ENCODE measurements at places on chromosomes 13 and 19.

DNA sequence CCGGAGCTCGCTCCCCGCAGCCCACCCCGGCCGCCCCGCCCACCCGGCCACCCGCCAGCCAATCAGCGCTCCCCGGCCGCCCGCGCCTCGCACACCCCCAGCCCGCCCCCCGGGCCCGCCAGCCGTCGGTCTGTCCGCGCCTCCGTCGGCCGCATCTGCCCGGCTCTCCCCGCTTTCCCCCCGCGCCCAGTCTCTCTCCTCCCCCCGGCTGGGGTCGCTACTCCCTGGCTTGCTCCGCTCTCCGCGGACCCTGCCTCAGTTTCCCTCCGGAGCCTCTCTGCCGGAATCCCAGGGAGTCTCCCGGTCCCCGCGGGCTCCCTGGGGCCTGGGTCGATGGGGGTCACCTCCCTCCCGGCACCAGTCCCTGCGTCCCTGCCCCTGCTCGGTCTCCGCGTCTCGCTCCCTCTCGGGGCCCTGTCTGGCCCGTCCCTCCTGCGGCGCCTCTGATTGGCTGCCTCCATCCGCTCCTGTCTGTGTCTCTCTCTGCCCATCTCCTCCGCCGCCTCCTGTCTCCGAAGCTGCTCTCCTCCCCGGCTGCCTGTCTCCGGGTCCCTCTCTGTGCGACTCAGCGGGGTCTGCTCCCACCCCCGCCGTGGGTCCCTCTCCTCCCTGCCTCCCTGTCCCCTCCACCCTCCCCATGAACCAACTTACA, 484 bp downstream of the IL11 start:
- DNase-seq = peak; percentile 30

DNA sequence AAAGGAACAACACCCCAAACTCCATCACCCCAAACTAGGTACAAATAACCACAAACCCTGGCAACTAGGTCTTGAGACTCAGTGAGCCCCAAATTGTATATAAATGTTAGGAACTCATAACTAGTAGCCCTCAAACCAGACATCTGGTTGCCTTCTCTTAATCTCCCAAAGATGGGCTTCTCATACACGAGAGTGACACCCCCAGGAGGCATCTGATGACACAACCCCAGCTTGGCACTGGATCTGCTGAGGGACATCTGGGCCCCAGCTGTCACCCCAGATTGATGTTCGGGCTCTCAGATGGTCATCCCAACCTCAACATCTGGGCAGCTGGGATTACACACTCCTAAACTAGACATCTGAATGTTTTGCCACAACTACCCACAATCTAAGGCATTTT, 14.8 kb downstream of the RABAC1 start:
- no peak for DNase-seq

DNA sequence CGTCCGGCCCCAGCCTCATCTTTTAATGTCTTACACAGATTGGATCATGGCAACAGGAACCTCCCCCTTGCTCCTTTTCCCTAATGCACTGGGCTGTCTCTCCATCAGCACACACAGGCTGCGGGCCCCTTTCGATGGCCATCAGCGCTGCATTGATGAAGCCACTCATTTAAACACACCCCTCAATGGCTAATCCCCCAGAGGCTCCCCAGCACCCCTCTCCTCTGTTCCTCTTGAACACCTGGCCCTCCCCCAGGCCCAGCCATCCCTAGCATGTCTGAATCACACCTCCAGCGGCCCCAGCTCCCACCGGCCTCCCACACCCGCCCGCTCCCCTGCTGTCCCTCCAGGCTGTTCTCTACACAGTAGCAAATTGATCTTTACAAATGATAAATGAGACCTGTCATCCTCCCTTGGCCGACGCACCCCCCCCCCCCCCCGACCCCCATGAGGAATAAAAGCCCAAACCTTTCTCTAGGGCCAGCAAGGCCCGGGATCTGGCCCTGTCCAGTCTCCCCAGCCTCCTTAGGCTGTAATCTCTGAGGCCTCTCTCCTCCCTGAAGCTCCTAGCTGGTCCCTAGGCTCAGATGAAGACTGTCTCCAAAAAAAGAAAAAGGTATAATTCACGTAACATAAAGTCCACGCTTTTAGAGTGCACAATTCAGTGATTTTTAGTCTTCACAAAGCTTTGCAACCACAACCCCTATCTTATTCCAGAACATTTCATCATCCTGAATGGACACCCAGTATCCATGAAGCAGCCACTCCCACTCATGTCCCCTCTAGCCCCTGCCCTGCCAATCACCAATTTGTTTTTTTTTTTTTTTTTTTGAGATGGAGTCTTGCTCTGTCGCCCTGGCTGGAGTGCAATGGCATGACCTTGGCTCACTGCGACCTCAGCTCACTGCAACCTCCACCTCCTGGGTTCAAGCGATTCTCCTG, 7.4 kb downstream of the RPL28 start:
- no peak for DNase-seq

DNA sequence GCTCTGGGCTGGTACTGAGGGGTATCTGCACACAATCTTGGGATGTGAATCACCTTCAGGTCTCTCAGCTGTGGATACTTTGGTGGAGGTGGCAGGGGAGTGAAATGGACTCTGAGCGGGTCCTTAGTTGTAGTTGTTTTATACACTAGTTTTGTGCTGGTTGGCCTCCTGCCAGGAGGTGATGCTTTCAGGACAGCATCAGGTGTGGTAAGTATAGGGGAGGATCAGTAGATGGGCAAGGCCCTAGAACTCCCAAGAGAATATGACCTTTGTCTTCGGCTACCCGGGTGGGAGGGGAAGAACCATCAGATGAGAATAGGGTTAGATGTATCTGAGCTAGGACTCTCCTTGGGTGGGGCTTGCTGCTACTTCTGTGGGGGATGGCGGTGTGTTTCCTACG, 2284.3 kb upstream of the PCDH20 start:
- DNase-seq = no peak

- no peak for DNase-seq
Observed at GRCh38 chr13:20389696-20390525, 135.7 kb downstream of the CRYL1 start.

DNA sequence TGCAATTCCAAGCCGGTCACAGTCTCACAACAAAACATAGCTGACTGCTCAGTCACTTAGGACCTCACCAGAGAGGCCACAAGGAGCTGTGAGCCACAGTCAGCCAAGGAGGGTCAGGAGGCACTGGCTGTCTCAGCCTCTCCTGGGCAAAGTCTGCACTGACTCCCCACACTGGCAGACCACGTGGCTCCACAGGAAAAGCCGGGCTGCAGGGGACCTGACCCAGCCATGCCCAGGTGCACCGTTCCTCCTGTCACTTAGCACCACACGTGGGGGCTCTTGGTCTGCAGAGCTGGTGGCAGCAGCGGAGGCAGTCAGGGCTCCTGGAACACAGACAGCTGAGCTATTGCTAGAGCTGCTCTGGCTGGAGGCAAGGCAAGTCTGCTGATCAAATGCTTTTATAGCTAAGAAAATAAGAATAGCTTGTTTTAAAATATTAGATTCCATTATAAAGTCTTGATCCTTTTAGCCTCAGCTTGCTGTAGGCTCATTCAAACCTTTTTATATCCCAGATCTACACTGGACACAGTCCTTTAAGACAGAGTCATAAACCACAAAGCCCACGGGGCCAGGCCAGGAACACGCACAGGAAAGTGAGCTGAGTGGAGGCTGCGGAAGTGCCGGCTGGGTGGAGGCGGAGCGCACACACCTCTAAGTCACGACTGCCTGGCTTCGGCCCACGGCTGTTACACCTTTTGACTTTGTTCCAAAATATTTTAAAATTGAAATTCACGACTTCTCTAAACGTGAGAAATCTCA, 744.1 kb downstream of the UQCRFS1 start:
- no peak for DNase-seq

DNA sequence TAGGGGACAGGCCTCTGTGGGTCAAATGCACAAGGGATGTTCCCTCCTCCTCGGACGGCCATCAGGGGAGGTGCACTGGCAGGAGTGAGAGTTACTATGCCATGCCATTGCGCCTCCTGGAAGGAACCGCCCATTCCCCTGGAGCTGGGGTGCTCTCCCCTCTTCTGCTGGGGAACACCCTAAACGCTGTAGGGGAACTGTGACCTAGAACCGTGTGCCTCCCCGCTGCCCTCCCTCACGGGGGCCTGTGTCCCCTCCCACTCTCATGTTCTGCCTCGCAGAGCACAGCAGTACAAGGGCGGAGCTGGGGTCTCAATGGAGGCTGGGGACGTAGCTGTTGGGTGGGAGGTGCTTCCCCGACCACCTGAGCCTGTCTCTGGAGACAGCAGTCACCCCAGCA, 17.2 kb upstream of the CRTC1 start:
- no peak for DNase-seq

- DNase-seq = no peak
Observed at GRCh38 chr13:113138792-113139551, 16.4 kb downstream of the F10 start.

DNA sequence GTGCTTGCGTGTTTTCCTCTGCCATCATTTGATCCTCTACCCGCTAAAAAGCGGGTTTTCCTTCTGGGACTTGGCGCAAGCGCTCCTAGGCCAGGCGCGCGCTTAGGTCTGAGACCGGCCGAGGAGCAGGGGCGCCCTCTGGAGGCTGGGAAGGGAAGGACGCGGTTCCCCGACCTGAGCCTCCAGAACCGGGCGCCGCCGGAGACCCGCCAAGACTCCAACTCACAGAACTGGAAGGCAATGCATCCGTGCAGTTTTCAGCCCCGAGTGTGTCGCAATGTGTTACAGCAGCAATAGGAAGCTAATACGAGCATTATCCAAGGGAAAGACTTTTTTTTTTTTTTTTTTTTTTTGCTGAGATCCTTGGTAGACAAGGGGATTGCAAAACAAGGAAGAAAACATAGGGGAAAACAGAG, 190.9 kb downstream of the COL4A1 start:
- DNase-seq = no peak

DNA sequence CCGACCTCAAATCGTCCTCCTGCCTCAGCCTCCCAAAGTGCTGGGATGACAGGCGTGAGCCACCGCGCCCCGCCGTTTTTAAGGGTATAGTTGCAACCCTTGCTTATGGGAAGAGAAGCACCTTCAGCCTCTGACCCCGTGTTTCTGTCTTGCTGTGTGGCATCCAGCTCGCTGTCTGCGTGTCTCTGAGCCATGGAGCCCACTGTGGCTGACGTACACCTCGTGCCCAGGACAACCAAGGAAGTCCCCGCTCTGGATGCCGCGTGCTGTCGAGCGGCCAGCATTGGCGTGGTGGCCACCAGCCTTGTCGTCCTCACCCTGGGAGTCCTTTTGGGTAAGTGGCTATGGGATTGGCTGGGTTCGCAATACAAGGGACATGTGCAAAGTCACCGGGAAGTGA, 29.5 kb downstream of the TMPRSS9 start:
- no peak for DNase-seq

DNA sequence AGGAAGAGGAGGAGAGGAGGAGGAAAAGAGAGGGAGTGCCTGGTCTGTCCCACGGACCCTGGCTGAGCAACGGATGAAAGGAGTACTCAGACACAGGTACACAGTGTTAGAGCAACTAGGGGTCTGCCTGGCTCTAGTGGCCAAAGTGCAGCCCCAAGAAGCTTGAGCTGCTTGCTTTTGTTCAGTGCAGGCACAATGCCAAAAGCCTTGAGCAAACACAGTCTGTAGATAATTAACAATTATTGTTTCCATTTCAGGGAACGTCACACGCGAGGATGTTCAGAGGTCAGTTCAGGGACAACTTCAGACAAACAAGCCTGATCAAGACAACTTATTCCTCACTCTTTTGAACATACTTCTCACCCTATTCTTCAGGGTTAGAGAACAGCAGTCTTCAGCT, 32.2 kb upstream of the ZNF726 start:
- DNase-seq = no peak

GRCh38 chr13:72932250-72932649, 126.6 kb upstream of the KLF5 start:
- no peak for DNase-seq

- DNase-seq = no peak
Observed at GRCh38 chr13:86946734-86947133, 724.4 kb upstream of the SLITRK5 start.

DNA sequence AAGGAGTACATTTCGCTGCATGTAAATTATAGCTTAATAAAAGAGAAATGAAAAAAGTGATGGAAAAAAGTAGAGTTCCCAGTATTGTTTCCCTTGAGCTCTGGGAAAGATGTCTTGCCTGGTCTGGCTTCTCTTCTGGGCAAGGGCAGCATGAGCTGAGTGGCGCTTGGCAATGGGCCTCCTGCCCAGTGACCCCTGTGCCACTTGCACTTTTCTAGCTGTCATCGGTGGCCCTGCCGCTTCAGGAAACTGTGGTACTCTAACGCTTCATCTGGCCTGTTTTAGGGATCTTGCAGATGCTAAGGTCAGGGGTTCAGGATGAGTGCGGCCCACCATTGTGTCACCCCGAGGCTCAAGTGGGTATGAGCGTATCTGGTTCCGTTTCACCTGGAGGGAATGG, 161.4 kb downstream of the MTUS2 start:
- no peak for DNase-seq

- no peak for DNase-seq
Observed at GRCh38 chr19:40663695-40664692, 26.5 kb downstream of the NUMBL start.

GRCh38 chr13:28622286-28622685, 36.6 kb upstream of the POMP start:
- no peak for DNase-seq

DNA sequence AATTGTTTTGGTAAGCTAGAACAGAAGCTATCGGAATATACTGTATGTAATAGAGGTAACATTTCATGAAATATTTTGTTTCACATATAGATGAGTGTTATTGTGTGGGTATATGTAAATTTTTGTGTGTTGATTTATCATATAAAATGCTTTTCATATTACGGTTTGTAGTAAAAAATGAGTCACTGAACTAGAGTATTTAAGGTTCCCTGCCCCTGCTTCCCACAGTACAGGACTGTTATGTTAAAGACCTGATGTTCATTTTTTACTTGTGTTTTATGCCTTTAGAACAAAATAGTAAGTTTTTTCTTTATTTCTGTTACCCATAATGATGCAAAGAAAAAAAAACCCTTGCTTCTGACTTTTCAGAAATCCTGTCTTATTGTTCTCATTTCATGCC, 243.4 kb downstream of the ENOX1 start:
- no peak for DNase-seq

DNA sequence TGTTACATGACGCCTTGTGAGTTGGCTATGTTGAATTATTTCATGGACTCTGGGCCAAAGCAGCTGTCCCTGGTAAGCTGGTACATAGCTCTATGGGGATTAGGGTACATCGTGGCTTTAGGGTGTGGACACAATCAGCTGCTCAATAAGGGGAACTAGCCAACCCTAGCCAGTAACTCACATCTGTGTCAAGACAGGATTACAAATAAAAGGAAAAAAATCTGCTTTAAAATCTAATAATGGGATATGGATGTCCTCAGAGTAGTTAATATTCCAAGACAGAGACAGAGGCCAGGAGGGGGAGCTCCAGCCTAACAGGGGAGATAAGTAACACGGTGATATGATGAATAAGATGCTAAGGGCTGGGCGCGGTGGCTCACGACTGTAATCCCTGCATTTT, 21.1 kb upstream of the ZNF766 start:
- DNase-seq = peak; percentile 59

GRCh38 chr19:16160943-16161560, 12.3 kb downstream of the CIB3 start:
- no peak for DNase-seq

All from NCI-H1436 (cell line).